Right ventricle myocardium superior (tissue), 1 donor: ENCODE measurements at places on chromosomes 12 and 14.

GRCh38 chr12:46963977-46964971 lies 115.1 kb upstream of the PCED1B start:
- DNase-seq = no peak

DNA sequence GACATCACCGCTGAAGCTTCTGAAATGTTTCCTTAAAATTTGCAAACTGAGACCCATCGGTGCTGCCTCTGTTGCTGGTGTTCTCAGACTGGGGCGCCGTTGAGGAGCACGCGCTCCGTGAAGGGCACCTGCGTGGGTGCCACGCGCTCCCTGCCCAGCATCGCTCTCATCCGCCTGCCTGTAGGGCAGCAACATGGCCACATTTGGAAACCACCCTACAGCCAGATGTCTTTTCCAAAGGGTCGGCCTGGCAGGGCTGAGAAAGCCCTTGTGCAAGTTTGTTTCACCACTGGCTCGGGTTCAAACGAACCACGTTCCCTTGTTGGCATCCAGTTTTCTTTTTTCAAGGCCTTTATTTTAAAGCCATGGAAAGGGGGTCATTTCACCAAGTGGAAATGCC lies 13.9 kb downstream of the ADGRD1 start:
- peak; percentile 29 for DNase-seq

DNA sequence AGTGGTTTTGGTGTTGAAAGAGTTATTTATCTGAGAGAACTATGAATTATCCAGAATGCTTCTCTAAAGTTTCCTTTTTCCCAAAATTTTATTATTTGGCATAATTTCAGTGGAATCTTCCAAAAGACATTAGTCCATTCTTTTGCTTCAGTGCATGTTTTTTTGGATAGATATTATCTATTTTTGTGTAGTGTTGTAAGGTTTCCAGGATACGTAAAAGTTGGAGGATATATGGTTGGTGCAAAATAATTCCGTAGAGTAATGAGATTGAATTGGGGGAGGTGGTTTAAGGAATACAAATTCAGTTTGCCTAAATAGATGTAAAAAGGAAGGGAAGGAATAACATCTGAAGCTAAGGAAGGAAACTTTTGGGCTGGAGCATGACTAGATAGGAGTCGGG lies 186.6 kb downstream of the RGS6 start:
- no peak for DNase-seq

DNA sequence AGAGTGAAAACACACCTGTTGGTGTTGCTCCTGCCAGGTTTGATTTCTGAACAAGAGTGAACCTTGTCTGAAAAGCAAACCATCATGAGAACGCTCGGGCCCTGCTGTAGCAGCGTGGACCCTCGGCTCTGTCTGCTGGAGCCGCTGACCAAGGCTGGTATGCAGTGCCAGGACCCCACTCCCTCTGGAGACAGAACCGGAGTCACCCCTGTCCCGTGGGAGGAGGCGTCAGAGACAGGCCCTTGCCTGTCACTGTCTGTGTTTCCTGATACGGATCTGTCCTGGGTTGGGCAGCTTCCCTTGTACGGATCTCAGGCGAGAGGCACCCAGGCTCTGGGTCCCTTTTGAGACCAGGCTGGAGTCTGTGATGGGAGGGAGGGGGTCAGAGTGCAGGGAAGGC lies 111.6 kb downstream of the ADGRD1 start:
- no peak for DNase-seq

DNA sequence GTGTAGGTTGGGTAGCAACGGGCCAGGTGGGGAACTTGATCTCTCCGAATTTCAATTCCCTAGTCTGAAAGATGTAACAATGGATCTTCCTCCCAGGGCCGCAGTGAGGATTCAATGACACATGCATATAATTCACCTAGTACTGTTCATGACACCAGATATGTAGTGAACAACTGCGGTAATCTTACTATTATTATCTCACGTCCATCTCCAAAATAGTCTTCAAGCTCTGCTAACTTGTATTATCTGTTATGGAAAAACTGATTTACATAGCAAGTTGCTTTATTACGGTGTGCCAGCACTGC lies 26.4 kb downstream of the MOK start:
- DNase-seq = no peak

GRCh38 chr12:54379398-54380201 lies 4.9 kb downstream of the ZNF385A start:
- DNase-seq = peak; percentile 95

GRCh38 chr12:122350141-122350848 lies 72.2 kb downstream of the CLIP1 start:
- peak; percentile 83 for DNase-seq

- DNase-seq = no peak
Observed at GRCh38 chr12:122614839-122615238, 87.8 kb downstream of the KNTC1 start.

DNA sequence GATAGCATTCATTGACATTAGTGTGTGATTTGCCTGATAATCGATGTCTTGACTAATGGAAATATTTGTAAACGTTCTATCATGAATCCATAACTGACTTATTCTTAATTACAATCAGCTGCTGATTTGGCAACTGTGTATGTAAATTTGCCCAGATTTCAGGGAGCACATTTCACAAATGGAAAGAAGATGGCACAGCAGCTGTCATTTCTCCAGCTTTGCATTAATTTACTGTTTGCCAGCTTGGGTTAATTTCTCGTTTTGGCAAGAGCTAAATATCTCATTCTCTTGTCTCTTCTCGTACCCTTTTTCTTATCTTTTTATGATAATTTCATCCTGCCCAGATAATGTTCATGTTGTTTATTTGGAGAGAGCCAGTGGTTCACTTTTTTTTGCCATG lies 22.9 kb downstream of the TDP1 start:
- no peak for DNase-seq
